ENCODE measurements at places on chromosomes 12 and 14.
A peak's percentile ranks its signal among the peaks of the same experiment; 100 is the strongest.

GRCh38 chr14:73467377-73467776 lies 9.0 kb upstream of the NUMB start:
- no peak for DNase-seq

- no peak for DNase-seq
Observed at GRCh38 chr14:104110491-104111209, 25.1 kb downstream of the ASPG start.

GRCh38 chr12:124636138-124636978 lies 68.9 kb upstream of the NCOR2 start:
- DNase-seq, result peak; percentile 44

GRCh38 chr12:101655393-101655792 lies 42.0 kb upstream of the CHPT1 start:
- no peak for DNase-seq

GRCh38 chr14:58560208-58560607 lies 77.6 kb upstream of the DACT1 start:
- peak; percentile 59 for DNase-seq

GRCh38 chr12:68453278-68453677 lies 121.1 kb upstream of the MDM1 start:
- no peak for DNase-seq

GRCh38 chr14:106564058-106564643 lies 1037.8 kb downstream of the TMEM121 start:
- no peak for DNase-seq

DNA sequence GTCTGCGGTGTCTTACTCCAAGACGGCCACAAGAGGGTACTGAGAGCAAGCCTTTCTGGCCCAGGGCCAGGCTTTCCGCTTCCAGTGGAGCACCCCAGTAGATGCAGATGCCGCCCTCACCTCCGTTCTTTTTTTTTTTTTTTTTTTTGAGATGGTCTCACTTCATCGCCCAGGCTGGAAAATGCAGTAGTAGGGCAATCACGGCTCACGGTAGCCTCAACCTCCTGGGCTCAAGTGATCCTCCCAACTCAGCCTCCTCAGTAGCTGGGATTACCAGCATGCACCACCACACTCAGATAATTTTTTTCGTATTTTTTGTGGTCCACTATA lies 5.6 kb upstream of the LBHD2 start:
- DNase-seq, result peak; percentile 72

DNA sequence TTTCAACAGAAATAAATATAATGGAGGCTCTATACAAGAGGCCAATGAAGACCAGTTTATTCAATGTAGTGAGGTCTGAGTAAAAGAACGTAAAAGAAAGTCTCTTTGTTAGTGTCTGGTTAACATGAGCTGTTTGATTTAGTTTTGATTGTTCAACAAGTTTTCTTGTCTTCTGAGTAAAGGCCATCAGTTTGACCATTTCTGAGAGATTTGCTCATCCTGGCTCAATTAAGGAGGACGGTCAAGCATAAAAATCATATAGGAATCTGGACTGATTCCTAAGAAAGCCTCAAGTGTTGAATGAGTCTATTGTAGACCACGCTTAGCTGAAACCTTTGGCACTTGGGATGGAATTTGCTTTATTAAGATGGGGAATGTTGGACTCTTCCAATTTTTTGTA lies 32.5 kb upstream of the FGF23 start:
- no peak for DNase-seq

- DNase-seq, result no peak
Observed at GRCh38 chr12:67382241-67382871, 113.2 kb downstream of the CAND1 start.

DNA sequence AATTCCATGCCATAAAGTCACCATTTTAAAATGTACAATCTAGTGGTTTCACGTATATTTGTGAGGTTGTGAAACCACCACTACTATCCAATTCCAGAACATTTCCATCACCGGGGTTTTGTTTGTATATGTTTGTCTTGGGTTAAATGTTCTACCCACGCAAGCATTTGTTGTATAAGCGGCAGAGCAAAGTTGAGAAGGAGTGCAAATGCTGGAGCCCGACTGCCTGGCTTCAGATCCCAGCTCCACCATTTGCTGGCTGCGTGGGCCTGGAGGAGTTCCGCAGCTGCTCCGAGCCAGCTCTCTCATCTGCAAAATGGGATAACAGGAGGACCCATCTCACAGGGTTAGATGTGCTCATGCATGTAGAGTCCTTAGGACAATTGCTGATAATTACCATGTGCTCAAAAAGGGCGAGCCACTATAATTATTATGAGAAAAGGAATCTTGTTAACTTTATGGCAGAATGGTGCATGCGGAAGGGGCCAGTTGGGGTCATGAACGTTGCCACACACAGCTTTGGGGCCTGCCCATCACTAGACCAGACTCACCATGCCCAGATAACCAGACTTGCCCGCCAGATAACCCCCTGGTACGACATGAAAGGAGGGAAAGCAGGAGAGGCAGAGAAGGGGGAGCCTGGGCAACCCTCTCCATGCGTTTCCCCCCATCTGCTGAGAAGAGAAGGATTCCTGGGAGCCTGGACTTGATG lies 6.4 kb downstream of the ACTN1 start:
- DNase-seq, result no peak

- DNase-seq, result peak; percentile 76
Observed at GRCh38 chr14:50954811-50955372, 10.6 kb upstream of the PYGL start.

All from renal cortical epithelial cell (primary cell).